Motor neuron (in vitro differentiated cells): ENCODE measurements at places on chromosomes 1 and 21. TPM values are rescaled to one million over a fixed set of nuclear protein-coding genes. Genes with fewer than 3 reads are reported as not detected.

Gene RIMS3
- total RNA-seq = 40.5 and 46.2 TPM in 2 replicates

Gene FH
- total RNA-seq = 91.9 and 106 TPM in 2 replicates

Gene RNF186
- not detected in 2 replicates for total RNA-seq

Gene GCSAML
- 0.19 TPM in 1 of 2 replicates, not detected in the other for total RNA-seq

Gene RAB7B
- 1.00 and 1.7 TPM in 2 replicates for total RNA-seq

Gene LRRC38
- total RNA-seq = not detected in 2 replicates

Gene NPPB
- 2.1 and 2.3 TPM in 2 replicates for total RNA-seq

Gene C1QTNF12
- 0.99 and 5.5 TPM in 2 replicates for total RNA-seq

Gene TMCO2
- total RNA-seq = 0.33 TPM in 1 of 2 replicates, not detected in the other

Gene DCST2
- 0.32 TPM in 1 of 2 replicates, not detected in the other for total RNA-seq

Gene NTNG1
- total RNA-seq = 54.8 and 56.1 TPM in 2 replicates

Gene GPR89B
- total RNA-seq = 28.1 TPM in 2 replicates

Gene C1orf115
- total RNA-seq = 1.8 and 1.9 TPM in 2 replicates

Gene KLHDC9
- 28.3 and 30.0 TPM in 2 replicates for total RNA-seq

Gene ADAMTS5
- total RNA-seq = 0.25 and 0.32 TPM in 2 replicates

Gene ZNF593OS
- 1.5 and 3.3 TPM in 2 replicates for total RNA-seq

Gene SLC16A4
- 4.6 and 5.3 TPM in 2 replicates for total RNA-seq

Gene PPM1J
- 0.19 and 0.42 TPM in 2 replicates for total RNA-seq

Gene SH2D5
- total RNA-seq = 0.58 and 1.9 TPM in 2 replicates

Gene LGR6
- total RNA-seq = 0.20 TPM in 1 of 2 replicates, not detected in the other

Gene MCOLN3
- total RNA-seq = 0.23 and 0.31 TPM in 2 replicates

Gene ZBTB8OS
- 51.9 and 55.0 TPM in 2 replicates for total RNA-seq

Gene KCNA3
- total RNA-seq = 4.0 and 4.2 TPM in 2 replicates

Gene MYOG
- total RNA-seq = 0.27 and 1.0 TPM in 2 replicates

Gene MOB3C
- 2.9 and 3.0 TPM in 2 replicates for total RNA-seq

Gene PCSK9
- total RNA-seq = 3.8 and 4.7 TPM in 2 replicates

Gene DDX20
- 14.1 and 15.1 TPM in 2 replicates for total RNA-seq

Gene ALPL
- 0.85 and 2.9 TPM in 2 replicates for total RNA-seq

Gene KRTAP12-2
- not detected in 2 replicates for total RNA-seq

Gene MEAF6
- 158 and 162 TPM in 2 replicates for total RNA-seq

Gene ATF3
- 137 and 244 TPM in 2 replicates for total RNA-seq

Gene CTTNBP2NL
- total RNA-seq = 25.0 and 28.4 TPM in 2 replicates

Gene KLHDC8A
- 0.31 and 0.38 TPM in 2 replicates for total RNA-seq

Gene MYBPH
- 0.15 TPM in 1 of 2 replicates, not detected in the other for total RNA-seq

Gene RNF207
- 5.7 and 6.0 TPM in 2 replicates for total RNA-seq

Gene AMPD1
- 0.28 TPM in 1 of 2 replicates, not detected in the other for total RNA-seq

Gene CATSPER4
- total RNA-seq = 0.16 TPM in 1 of 2 replicates, not detected in the other

Gene HS2ST1
- 19.0 and 19.8 TPM in 2 replicates for total RNA-seq

Gene FMOD
- total RNA-seq = 0.14 and 0.31 TPM in 2 replicates

Gene LCE3D
- 1.2 TPM in 1 of 2 replicates, not detected in the other for total RNA-seq

Gene TAF5L
- 18.5 and 18.7 TPM in 2 replicates for total RNA-seq

Gene OR14C36
- 0.32 and 0.41 TPM in 2 replicates for total RNA-seq

Gene HENMT1
- total RNA-seq = 4.6 and 4.7 TPM in 2 replicates
